ENCODE measurements at places on chromosomes 4 and X.
A peak's percentile ranks its signal among the peaks of the same experiment; 100 is the strongest.

DNA sequence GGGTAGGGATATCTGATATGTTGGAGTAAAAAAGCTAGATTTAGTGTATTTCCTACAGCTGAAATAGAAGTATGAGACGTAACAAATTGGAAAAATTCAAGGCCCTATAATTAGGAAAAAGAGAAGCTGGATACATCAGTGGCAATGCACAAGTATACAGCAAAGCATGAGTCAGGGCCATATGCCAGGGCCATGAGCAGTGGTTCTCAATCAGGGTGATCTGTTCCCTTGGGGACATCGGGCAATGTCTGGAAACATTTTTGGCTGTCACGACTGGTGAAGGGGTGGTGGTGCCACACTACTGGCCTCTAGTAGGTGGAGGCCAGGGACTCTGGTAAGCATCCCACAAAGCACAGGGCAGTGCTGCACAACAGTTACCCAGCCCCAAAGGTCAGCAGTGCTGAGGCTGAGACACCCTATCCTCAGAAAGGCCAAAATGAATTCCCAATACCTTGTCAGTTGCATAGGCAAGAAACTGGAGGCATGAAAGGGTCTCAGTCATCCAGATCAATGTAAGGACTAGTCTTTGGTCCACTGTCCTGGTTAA, 36.8 kb upstream of the NAP1L5 start:
- DNase-seq, result no peak

- DNase-seq, result no peak
Observed at GRCh38 chr4:122041312-122041711, 89.5 kb upstream of the TRPC3 start.

- no peak for DNase-seq
Observed at GRCh38 chr4:149719357-149719756, 96.3 kb downstream of the IQCM start.

DNA sequence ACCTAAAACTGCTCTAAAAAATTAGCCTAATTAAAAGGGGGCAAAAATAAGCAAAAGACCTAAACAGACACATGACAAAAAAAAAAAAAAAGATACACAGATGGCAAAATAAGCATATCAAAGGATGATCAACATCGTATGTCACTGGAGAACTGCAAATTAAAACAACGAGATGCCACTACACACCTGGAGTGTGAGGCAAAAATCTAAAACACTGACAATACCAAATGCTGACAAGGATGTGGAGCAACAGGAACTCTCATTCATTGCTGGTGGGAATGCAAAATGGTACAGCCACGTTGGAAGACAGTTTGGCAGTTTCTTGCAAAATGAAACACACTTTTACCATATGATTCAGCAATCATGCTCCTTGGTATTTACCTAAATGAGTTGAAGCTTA, 64.2 kb downstream of the RWDD4 start:
- no peak for DNase-seq

GRCh38 chrX:36510736-36511135, 497.4 kb upstream of the FAM47C start:
- no peak for DNase-seq

- no peak for DNase-seq
Observed at GRCh38 chrX:13119386-13119785, 75.0 kb upstream of the FAM9C start.

- DNase-seq, result no peak
Observed at GRCh38 chr4:39710098-39710896, 12.4 kb downstream of the UBE2K start.

DNA sequence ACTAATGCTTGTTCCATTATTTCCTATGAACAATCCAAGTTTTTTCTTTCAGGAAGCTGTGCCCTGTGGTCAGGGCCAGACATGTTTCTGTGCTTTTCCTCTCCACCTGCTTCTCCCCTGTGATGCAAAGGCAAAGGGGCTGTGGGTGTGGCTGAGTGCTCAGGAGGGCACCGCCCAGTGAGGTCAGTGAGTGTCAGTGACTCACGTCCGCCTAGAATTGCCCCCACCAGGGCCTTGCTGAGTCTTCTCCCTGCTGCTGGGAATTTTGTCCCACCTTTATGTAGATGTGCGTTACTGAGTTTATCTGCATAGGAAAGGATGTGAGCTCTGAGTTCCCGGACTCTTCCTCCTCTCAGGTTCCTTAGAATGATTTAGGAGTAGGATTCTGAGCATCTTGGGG, 283.2 kb downstream of the DCHS2 start:
- DNase-seq, result no peak

GRCh38 chr4:1668488-1668840, 15.6 kb downstream of the FAM53A start:
- no peak for DNase-seq

- DNase-seq, result peak; percentile 77
Observed at GRCh38 chrX:40086569-40087335, 11.0 kb downstream of the BCOR start.

DNA sequence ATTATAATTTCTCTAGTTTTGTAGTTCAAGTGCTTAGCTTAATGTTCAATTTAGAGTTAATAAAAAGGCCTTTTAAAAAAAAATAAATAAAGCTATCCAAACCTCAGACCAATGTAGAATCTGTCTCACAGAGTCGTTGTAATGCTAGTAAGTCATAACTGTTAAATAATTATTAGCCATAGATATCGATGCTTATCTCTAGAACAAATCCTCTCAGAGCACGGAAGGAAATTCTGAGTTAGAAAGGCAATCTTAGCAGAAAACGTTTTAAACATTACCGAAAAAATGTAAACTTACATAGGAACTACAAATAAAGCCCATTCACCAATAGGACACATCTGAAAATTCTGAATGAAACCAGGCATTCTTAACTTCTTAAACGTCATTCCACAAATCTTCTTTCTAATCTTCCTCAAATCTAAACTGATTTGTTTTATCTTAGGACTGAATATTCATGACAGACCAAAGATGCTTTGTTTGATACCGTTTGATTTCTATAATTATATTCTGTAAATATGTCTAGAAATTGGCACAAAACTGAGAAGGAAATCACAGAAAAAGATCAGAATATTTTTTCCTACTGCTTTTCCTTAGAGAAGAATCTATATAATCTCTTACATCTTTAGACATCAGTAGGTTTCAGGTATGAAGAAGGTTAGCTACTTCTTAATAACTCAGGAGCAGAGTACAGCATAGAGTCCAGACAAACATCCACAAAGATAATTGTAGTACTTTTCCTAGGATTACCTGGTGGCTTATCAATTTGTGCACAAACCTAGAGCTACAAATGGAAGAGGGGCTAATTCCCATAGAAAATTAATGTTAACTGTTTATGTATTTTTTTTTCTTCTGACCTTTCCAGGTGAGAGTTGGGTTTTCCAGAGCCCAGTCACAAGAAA, 140.7 kb downstream of the BTC start:
- no peak for DNase-seq

DNA sequence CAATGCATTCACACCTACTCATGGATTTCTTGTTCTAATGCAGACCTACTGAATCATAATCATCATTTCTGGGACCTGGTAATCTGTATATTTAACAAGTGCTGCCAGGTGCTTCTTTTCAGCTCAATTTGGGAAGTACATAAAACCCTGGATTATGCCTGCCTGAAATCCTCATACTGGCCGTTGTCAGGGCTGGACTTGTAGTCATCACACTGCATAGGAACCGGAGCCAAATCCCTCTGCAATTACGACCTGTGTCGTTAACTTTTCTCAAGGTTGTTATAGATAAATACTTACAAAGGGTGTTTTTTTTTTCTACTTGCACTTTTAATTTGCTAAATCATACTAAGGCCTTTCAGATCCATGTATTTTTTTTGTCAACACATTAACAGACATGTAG, 294.9 kb upstream of the PRPS2 start:
- DNase-seq, result no peak

DNA sequence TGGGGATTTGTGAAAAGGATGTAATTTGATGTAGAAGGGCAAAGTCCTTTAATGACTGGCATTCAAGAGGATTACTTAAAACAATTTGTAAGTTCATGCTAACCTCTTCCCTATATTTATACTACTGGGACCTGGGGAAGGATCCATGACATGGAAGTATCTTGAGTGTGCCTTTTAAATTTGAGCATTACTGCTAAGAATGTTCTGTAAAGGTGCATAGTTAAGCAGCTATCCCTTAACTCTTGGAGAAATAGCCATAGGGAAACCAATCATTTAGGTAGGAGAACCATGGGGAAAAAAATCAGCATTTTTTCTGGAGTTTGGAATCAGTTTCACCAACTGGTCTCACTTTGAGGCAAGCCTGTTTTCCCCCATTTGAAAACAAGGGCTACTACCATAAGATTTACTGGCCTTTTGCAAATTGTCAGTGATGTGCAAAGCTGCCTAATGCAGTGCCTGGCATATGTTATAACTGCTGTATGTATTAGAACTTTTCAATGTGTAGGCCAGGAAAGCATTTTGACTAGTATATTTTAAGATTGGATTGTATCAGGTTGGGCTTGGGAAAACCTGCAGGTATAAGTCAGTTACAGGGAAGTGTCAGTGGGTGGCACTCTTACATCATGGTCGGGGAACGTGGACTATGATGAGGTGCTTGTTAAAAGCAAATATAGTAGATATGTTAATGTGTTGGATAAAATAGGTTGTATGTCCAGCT, 72.1 kb downstream of the PRSS12 start:
- DNase-seq, result peak; percentile 28

GRCh38 chrX:66042307-66043077, 2.6 kb upstream of the VSIG4 start:
- no peak for DNase-seq

Data from hippocampal formation (tissue), 2 donors.